Testis (tissue), 5 donors: ENCODE measurements at places on chromosomes 5 and 9. TPM values are rescaled to one million over a fixed set of nuclear protein-coding genes. Genes with fewer than 3 reads are reported as not detected.

FOXD4 gene
- total RNA-seq: 1.2 TPM

TRIP13 gene
- total RNA-seq: 34.3 TPM

MYORG gene
- total RNA-seq: 2.8 TPM

ADRA1B gene
- 0.93 TPM for total RNA-seq

RLN1 gene
- total RNA-seq: not detected

RASGRF2 gene
- 7.8 TPM for total RNA-seq

IFNK gene
- not detected for total RNA-seq

ARHGEF39 gene
- 6.5 TPM for total RNA-seq

EPB41L4B gene
- 14.3 TPM for total RNA-seq

BARHL1 gene
- 0.31 TPM for total RNA-seq
